ENCODE measurements at places on chromosomes 16 and 17. TPM values are rescaled to one million over a fixed set of nuclear protein-coding genes. Genes with fewer than 3 reads are reported as not detected.

- H3K36me3 ChIP-seq, result no peaks in the 10 kb centered on the region
- peak; percentile 80 for DNase-seq
- no peaks in the 10 kb centered on the region for H3K27me3 ChIP-seq
- H3K27ac ChIP-seq, result no peak overlapping the region
Measured at GRCh38 chr16:55257966-55258613, 65.9 kb upstream of the IRX6 start.

NAGLU gene
- total RNA-seq, result 23.5 TPM

SYT17 gene
- 2.6 TPM for total RNA-seq

HOXB4 gene
- not detected for total RNA-seq

DNA sequence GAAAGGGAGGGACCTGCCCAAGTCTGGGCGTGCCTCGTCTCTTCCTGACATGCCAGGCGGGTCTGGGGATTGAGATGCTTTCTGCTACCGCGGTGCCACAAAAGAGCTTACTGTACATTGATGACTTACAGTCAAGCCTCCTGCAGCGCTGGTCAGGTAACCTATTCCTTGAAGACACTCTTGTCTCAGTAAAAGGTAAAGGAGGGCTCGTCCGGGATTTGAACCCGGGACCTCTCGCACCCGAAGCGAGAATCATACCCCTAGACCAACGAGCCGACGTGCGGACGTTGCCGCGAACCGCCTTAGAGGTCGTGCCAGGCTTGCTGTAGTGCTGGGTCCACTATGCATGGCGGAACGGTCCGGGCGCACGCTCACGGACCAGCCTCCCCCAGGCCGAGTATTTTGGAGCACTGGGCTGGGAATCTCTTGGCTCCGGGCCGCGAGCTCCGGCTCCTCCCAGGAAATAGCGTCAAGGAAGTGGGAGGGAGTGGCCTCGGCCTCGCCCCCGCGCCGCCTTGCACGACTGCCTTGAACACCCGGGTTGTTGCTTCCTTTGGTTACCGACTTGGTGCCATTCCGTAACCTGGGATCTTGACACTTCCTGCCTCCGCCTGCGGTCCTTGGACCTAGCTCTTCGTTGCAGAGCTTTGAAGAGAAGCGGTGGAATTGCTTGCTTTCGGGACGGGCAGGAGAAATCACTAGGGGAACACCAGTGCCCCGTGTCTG, 12.4 kb upstream of the AURKB start:
- H3K4me3 ChIP-seq, result peak overlapping the region; percentile 97
- no peaks in the 10 kb centered on the region for H3K27me3 ChIP-seq
- H3K27ac ChIP-seq, result no peak overlapping the region
- no peaks in the 10 kb centered on the region for H3K4me1 ChIP-seq
- peaks cover 4% of the 10 kb centered on the region for H3K36me3 ChIP-seq

DNA sequence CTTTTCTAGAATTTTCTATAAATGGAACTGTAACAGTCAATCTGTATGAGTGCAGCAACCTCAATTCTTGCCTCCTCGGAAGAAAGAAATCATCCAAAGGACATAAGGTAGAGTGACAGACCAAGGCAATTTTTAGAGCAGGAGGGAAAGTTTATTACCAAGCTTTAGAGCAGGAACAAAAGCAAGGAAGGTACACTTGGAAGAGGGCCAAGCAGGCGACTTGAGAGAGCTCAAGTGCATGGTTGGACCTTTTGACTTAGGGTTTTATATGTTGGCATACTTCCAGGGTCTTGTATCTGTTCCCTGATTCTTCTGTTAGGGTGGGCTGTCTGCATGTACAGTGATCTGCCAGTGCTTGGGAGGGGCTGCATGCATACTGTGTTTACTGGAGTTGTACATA, 50.3 kb downstream of the SCNN1G start:
- no peak overlapping the region for H3K4me3 ChIP-seq
- H3K36me3 ChIP-seq, result no peaks in the 10 kb centered on the region
- H3K27ac ChIP-seq, result no peak overlapping the region
- no peaks in the 10 kb centered on the region for H3K27me3 ChIP-seq

DNA sequence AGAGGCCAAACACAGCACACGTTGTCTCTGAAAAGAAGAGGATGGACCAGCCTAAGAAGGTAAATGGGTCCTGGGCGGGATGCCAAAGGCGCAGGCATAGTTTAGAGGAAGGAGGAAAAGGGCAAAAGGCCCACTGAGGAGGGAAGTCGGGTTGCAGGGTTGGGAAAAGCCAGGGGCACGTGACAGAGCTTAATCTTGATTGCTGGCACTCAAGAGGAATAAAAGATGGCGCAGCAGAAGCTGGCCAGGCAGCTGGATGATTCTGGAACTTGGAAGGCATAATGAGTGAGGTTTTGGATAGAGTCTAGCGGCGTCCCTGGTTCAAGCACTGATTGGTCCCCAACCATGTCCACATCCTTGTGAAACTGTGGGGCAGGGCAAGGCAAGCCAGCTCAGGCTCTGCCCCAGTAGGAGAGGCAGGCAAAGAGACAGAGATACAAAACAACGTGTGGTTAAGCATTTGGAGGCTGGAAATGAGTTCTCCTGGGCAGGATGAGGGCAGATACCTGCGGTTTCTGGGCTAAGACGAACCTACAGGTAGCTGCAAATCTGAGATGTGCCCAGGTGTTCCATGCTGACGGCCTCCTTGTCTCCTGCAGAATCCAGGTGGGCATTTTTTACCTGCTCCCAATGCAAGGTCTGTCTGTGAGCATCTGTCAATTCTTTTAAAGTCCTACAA, 52.7 kb upstream of the CIBAR2 start:
- H3K4me3 ChIP-seq, result no peak overlapping the region
- no peaks in the 10 kb centered on the region for H3K27me3 ChIP-seq
- peaks cover 5% of the 10 kb centered on the region for H3K4me1 ChIP-seq
- no peaks in the 10 kb centered on the region for H3K36me3 ChIP-seq
- H3K27ac ChIP-seq, result no peak overlapping the region

RHBDL1 gene
- 7.6 TPM for total RNA-seq

DNA sequence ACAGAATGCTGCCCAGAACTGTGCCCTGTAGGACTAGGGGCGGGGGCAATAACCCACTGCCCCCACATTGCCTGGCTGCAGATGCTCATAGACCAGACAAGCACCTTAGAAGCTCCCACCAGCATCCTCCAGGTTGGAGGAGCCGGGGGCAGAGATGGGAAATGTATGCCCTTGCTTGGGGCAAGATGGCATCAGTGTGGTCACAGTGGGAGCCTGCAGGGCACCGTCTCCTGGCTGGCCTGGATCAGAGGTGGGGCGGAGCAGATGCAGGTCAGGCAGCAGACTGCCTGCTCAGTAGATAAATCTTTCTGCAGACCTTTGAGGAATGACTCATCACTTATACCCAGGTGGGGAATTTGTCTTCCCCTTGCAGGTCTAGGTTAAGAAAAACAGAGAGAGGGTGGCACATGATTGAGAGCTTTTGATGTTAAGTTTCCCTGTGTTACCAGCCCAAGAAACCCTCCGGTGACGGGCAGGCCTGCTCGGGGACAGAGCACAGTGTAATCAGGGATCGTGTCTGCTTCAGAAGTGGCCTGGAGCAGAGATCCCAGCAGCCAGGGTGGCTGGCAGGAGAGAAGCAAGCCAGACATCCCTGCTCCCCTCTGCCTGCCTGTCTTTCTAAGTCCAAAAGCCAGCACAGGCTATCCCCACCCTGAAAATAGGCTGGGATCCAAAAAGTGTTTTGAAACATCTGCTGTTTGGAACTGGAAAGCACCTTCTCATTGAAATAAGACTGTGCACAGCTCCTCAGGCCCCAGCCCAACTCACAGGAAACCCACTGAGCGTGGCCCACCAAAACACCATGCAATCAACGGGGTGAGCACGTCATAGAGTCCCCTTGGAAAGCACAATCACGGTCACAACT, 50.7 kb upstream of the RPL38 start:
- no peak overlapping the region for H3K27ac ChIP-seq
- H3K36me3 ChIP-seq, result no peaks in the 10 kb centered on the region
- no peaks in the 10 kb centered on the region for H3K27me3 ChIP-seq
- H3K4me3 ChIP-seq, result no peak overlapping the region
- DNase-seq, result peak; percentile 26

DNA sequence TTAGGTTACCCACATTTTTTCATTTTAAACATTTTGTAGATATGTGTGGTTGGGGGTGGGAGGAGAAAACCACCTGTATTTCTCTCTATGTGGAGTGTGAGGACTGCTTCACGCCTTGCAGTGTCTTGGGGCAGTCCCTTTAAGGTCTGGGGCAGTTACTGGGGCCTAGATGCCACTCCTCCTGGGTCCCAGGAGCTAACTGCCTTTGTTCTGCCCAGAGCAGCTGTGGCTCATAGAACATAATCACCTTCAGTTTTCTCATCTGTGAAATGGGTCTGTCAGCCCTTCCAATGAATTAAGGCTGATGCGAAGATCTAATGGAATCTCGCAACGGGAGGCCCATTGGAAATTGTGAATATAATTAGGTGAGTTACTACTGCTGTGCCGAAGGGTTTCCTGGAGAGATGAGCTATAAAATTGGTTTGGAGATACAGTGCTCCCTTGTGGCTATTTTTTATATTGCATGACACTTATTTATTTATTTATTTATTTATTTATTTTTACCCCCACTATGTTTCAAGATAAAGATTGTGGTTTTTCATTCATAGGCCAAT, 22.9 kb downstream of the DHRS7C start:
- H3K4me1 ChIP-seq, result no peaks in the 10 kb centered on the region
- H3K4me3 ChIP-seq, result no peak overlapping the region
- no peaks in the 10 kb centered on the region for H3K27me3 ChIP-seq
- DNase-seq, result no peak
- no peaks in the 10 kb centered on the region for H3K36me3 ChIP-seq
- H3K27ac ChIP-seq, result no peak overlapping the region

DNA sequence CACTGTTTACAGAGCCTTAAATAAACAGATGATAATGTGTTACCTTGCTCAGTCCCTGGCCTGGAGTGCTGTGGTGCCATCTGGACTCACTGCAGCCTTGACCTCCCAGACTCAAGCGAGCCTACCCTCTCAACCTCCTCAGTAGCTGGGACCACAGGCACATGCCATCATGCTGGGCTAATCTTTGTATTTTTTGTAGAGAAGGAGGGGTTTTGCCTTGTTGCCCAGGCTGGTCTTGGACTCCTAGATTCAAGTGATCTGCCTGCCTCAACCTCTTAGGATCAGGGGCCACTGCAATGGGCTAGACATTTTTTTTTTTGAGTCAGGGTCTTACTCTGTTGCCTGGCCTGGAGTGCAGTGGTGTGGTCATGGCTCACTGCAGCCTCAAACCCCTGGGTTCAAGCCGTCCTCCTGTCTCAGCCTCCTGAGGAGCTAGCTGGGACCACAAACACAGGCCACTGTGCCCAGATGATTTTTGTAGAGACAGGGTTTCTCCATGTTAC, 5.0 kb upstream of the NAGLU start:
- H3K4me1 ChIP-seq, result no peaks in the 10 kb centered on the region
- H3K27me3 ChIP-seq, result no peaks in the 10 kb centered on the region
- DNase-seq, result no peak
- no peak overlapping the region for H3K27ac ChIP-seq

RNF222 gene
- total RNA-seq, result 0.09 TPM

- no peak overlapping the region for H3K4me3 ChIP-seq
- no peak for DNase-seq
- H3K36me3 ChIP-seq, result no peaks in the 10 kb centered on the region
Measured at GRCh38 chr16:66318505-66318904, 48.0 kb upstream of the CDH5 start.

TBX2 gene
- not detected for total RNA-seq

GRCh38 chr16:10405386-10405939, 19.6 kb downstream of the ATF7IP2 start:
- H3K27me3 ChIP-seq, result no peaks in the 10 kb centered on the region
- DNase-seq, result no peak
- no peak overlapping the region for H3K4me3 ChIP-seq
- H3K36me3 ChIP-seq, result peaks cover 76% of the 10 kb centered on the region

GRCh38 chr17:72733619-72734282, 358.7 kb downstream of the SLC39A11 start:
- no peaks in the 10 kb centered on the region for H3K4me1 ChIP-seq
- no peaks in the 10 kb centered on the region for H3K27me3 ChIP-seq
- H3K36me3 ChIP-seq, result no peaks in the 10 kb centered on the region
- no peak overlapping the region for H3K27ac ChIP-seq

FOXN1 gene
- not detected for total RNA-seq

DNA sequence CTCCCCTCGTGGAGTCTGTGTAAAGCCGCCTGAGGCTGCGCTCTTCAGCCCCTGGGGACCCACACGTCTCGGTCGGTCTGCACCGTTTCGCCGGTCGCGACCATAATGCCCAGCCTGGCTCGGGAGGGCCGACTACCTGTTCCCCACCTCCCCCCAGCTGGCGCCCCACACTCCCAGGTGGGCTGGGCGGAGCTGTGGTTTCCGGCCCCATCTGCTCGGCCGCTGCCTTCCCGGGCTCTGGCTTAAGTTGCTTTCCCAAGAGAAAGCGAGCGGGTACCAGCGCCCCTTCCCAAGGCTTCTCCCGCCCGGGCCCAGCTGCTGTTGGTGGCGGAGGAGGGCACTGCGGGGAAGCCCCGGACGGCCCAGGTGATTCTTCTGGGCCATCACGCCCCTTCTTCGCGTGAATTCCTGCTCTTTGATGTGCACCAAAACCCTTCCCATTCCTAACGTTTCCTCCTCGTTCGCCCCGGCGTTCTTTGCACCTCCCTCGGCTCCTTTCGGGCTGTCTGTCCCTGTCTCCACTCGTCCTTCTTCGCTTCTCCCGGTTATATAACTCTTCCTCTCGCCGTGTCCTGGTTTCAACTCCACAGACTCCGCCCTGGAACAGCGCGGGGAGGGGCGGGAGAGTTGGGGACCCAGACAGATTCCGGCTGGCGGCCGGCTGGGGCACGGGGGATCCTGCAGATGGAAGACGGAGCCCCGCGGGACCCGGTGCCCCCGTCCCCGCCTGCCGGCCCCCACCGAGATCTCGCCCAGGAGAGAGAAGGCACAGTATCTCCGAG, 2.0 kb downstream of the KDM6B start:
- DNase-seq, result no peak
- peaks cover 2% of the 10 kb centered on the region for H3K4me1 ChIP-seq
- peak overlapping the region; percentile 86 for H3K4me3 ChIP-seq
- H3K27ac ChIP-seq, result no peak overlapping the region
- peaks cover 10% of the 10 kb centered on the region for H3K36me3 ChIP-seq

CPNE7 gene
- 23.4 TPM for total RNA-seq
